ENCODE measurements at places on chromosomes 12 and 14.

GRCh38 chr12:53626702-53627169, 554 bp upstream of the ATF7 start:
- DNase-seq: no peak

GRCh38 chr12:130621696-130622298, 94.3 kb downstream of the RIMBP2 start:
- no peak for DNase-seq

DNA sequence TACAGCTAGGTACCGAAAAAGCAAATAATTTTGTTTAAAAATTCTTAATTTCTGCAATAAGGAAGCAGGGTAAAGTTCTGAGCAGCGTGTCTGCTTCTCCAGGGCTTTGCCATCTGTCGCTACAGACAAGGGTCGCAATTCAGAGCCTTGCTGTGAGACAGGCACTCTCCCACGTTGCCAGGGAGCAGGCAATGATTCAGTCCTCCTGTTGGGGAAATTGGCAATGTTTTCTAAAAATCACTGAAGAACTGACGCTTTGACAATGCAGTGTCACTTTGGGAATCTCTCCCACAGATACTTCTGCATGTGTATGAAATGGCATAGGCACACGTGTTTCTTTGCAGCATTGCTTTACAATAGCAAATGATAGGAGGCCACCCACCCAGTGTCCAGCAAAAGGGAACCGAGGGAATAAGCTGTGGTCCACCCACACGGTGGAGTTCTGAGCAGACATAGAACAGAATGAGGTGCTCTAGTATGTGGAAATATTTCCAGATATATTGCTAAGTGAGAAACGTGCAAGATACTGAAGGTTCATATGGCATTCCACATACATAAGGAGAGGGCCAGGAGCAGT, 16.0 kb upstream of the HIP1R start:
- DNase-seq: no peak

GRCh38 chr12:93127107-93127560, 198.0 kb upstream of the EEA1 start:
- DNase-seq: no peak

- peak; percentile 69 for DNase-seq
Measured at GRCh38 chr12:53984901-53985691, at the start of gene HOXC10. TSS of gene HOXC10 (plus strand) at chr12:53985146. CDS start at chr12:53985260, 114 bp downstream.

DNA sequence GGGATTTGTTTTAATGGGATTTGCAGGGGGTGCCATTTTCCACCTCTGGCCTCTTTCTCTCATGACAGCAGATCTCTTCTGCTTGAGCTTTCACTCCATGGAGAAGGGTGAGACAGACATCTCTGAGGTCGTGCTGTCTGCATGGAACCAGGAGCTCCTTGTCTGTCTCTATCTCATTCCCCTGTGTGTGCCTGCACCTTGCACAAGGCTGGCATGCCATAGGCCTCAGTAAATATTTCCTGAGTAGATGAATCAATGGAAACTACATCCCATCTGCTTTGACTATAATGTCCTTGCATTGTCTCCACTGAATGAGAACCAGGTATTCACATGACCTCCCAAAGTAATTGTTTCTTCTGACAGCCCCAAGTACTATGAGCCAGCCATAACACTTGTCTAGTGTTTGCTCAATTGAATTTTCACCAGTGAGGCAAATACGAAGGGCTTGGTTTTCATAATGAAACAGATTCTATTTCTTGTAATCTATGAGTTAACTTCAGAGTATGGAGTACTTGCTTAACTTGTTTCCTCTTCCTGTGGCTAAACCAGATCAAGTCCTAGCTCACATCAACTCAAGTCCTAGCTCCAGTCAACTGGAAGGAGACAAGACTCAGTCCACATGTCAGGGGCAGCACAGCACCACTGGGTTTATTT, 32.3 kb downstream of the KCNK13 start:
- DNase-seq: peak; percentile 49

DNA sequence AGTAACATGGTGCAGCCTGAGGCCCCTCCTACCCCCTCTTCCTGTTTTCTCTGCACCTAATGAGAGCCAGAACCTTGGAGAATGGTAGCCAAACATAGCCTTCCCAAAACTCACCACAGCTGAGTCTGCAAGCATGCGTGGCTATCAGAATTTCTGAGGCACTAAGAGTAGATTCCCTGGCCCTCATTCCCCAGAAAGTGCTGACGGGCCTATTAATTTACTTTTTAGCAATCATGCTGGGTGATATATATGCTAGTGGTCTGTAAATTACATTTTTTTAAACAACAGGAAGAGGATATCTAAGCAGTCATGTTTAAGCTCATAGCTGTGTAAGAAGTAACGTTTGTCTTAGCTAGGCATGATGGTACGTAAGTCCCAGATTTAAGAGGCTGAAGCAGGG, 30.4 kb downstream of the KANSL2 start:
- no peak for DNase-seq

DNA sequence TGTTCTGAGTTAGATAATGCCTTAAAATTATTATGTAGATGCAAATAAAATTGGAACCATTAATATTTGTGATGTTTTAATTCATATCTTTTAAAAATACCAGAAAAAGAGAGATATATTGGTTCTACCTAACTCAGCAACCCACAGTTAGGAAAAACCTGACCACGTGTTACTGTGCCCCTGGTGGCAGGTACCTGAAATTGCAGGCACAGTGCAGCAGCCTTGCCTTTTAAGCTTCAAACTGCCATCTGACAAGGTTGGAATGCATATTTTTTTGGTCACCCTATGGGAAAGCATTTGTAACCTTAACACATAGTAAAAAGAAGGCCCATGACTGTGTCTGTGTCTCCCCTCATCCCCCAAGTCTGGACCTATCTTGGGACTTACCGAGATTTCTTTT, 109.4 kb upstream of the NOS1 start:
- no peak for DNase-seq

GRCh38 chr12:10366875-10367274, 23.0 kb downstream of the KLRK1 start:
- peak; percentile 70 for DNase-seq

DNA sequence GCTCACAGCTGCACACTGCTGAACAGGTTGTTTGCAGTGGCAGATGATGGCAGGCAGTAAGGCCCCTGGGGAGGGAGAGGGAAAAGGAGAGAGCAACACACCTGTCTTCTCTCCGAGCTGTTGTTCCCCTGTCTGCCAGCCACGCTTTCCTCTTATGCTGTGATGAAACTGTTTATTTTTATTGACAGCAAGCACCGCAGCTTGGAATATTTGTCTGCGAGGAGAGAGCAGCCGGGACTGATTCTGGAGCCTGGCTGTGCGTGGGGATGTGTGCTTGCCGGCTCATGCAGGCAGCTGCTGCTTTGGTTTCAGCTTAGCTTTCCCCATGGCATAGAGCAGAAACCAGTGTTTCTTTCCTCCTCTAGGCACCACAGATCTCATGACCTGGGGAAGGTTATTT, 58.7 kb upstream of the KCNA5 start:
- no peak for DNase-seq

GRCh38 chr12:131208425-131208824, 254.7 kb downstream of the ADGRD1 start:
- no peak for DNase-seq

GRCh38 chr12:58575256-58575655, 345.0 kb downstream of the LRIG3 start:
- peak; percentile 61 for DNase-seq

DNA sequence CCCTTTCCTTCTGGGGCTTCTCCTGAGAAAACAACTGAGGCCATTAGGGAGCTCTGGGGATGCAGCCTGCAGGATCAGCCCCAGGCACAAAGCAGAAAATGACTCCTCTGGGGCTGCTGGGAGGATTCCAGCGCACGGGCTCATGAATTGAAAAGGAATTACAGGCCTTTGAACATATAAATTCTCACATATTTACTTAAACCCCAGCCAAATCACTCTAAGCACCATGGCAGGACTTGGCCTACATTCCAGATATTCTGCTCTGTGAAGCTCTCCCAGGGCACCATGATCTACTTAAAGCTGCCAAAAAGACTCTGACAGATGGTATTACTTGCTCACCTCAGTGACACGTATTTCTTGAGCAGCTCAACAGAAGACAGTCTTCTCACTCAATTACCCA, 87.2 kb downstream of the ZFC3H1 start:
- DNase-seq: no peak

DNA sequence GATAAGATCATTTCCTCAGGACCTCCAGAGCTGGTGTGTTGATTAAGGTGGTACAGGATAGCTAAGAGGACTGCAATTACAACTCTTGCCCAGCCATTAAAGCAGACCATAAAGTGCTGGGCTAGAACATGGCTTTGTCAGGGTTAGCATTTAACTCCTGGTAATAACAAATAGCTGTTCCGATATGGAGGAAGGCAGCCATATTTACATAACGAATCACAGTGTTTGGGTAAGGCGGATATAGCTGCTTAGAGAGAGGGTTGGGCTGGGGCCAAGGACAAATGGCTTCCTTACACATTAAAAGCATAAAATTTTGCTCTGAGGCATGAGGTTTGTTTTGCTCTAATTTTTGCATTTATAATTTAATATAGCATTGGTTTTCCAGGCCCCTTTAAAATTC, 297.7 kb upstream of the DDHD1 start:
- peak; percentile 18 for DNase-seq

DNA sequence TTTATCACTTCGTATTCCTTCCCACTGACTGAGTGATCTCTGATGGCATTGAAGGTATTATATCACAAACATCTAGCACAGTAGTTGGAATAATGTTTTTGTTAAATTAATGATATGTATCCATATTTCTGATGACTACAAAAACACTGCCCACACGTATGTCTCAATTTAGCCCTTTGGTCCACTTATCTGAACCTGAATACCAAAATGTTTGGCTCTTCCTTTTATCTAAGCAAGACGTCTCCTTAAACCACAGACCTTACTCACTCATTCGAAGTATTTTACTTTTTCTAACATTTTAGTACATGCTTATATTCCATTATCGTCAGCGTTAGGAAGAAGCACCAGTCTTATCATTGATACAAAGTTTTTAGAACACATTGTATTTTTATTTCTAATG, 126.4 kb downstream of the PIK3C2G start:
- no peak for DNase-seq

DNA sequence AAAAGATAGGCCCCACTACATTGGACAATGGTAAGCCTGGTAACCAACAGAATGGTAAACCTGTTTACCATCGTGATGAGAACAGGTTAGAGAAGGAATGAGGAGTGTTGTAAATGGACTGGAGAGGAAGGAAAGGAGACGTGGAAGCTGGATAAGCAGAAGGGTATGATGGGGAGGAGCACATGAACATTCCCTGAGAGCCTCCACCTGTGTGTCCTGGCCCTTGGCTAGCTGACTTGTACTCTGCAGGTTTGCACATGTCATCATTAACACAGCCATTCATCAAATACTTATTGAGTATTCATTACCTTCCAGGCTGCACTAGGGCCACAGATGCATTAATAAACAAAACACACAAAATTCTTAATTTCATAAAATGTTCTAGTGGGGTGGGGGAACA, 4.3 kb upstream of the IL26 start:
- no peak for DNase-seq

GRCh38 chr12:42346403-42347002, 20.5 kb downstream of the PPHLN1 start:
- DNase-seq: no peak

- DNase-seq: no peak
Measured at GRCh38 chr12:57796996-57797395, 14.4 kb downstream of the TSFM start.

DNA sequence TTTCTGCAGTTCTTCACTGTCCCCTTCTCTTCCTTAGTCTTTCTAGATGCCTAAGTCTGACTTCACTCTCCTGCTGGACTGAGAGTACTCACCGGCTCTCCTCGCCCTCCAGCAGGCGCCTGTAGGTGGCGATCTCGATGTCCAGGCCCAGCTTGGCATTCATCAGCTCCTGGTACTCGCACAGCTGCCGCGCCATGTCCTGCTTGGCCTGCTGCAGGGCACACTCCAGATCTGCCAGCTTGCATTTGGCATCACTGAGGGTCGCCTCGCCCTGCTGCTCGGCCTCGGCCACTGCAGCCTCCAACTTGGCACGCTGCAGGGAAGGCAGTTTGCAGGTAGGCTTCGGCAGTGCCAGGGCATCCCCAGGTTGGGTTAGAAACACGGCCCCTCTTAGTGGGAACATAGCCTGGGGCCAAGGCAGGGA, 5.2 kb downstream of the KRT84 start:
- DNase-seq: peak; percentile 52

GRCh38 chr12:108768591-108769500, 37.5 kb upstream of the CORO1C start:
- DNase-seq: no peak

DNA sequence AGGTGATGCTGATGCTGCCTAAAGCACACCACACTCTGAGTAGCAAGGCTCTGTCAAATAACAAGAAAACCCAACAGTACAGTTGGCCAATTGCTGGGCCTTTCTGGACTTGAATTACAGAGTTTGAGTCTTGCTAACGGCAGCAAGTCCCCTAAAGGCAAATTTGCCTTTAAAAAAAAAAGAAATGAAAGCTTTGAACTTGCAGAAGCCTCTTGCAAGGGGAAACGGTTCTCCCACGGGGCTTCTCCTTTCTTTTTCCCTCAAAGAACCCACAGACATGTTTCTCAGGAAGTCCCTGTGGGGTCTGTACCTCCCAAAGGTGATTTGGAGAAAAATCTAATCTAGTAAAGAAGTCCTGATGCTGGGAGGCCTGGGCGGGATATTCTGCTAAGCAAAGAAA, 191.3 kb upstream of the MYL2 start:
- DNase-seq: no peak

DNA sequence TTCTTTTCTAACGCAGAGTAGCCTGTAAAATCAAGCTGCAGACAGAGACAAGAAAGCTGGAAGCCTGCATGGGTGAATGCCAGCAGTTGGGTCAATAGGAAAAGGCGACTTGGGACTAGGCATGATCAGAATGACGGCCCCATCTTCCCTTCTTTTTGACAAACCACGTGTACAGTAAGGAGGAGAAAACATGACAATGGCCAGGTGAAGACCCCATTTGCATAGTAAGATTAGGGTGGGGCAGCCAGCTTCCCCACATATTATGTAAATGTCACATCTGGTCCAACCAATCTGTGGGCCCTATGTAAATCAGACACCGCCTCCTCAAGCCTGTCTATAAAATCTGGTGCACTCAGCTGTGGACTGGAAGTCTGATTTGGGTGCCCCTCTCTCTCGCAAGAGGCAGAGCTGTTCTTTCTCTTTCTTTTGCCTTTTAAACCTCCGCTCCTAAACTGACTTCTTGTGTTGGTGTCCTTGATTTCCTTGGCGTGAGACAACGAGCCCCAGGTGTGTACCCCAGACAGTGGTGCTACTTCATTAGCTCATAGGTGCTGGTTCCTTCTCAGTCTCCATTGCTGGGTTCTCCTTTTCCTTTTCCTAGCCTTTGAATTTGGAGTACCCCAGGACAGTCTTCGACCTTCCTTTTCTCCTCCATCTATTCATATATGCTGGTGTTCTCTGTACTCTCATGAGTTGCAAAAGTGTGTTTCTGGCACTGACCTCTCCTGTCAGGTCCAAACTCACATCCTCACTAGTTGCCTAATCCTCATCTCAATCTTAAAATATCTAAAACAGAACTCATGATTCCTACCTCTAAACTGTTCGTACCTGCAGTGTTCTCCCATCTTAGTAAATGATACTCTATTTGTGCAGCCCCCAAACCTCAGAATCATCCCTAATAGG, 9.4 kb upstream of the DHRS7 start:
- no peak for DNase-seq

GRCh38 chr12:130916241-130916911, 37.3 kb upstream of the ADGRD1 start:
- peak; percentile 64 for DNase-seq

- peak; percentile 22 for DNase-seq
Measured at GRCh38 chr12:26122061-26122680, 2.7 kb downstream of the BHLHE41 start.

- no peak for DNase-seq
Measured at GRCh38 chr12:120292411-120292660, 633 bp upstream of the RNU4-2 start.

- no peak for DNase-seq
Measured at GRCh38 chr14:69680297-69680696, 68.9 kb downstream of the SUSD6 start.
